ENCODE measurements at places on chromosomes 6 and 20.

- DNase-seq = no peak
These were observed 59.9 kb upstream of the HBS1L start for GRCh38 chr6:135114355-135115145.

DNA sequence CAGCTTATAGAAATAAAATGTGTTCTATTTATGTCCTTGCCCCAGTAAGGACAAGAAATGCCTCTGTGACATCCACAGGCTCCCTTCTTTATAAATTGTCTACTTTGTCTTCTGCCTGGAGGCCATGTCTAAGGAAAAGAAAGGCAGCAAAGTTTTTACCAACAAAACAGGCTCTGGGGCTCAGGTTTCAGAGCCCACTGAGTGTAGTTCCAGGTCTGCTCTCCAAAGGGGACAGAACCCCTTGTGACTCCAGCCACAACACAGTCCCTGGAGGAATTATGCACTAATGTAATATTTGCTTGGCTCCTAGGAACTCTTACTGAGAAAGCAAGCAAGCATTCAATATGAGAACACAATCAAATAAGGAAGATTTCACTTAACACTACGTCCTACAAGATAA, 80.1 kb downstream of the PAK5 start:
- DNase-seq = no peak

- DNase-seq = peak; percentile 42
These were observed 167.1 kb downstream of the PHF3 start for GRCh38 chr6:63802606-63803206.

DNA sequence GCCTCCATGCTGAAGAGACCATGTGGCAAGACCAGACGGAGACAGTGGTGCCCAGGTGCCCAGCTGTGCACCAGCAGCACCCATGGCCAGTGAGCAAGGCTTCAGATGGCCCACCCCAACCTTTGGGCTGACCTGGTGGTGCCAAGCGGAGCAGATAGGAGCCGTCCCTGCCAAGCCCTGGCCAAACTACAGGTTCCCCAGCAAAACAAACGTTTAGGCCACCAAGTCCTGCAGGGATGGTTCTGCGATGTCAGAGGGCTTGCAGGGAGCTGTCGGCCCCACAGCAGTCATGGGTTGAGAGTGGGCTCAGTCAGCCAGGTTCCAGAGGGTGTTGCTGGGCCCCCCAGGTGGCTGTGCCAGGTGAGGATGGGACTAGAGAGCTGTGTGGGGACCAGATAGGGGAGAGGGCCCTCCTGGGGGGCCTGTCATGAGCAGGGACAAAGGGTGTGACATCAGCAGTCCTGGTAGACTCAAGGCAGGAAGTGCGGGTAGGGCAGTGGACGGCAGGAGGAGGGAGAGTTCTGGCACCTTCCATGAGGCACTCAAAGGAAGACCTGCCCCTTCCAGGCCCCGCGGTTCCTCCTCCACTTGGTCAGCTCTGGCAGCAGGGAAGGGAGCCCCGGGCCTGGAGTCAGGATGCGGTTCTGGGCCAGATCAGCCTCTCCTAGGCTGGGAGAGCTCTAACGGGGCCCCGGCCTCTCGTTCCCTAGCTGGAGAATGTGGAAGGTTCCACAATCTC, 342.4 kb downstream of the ZFAND3 start:
- DNase-seq = no peak

DNA sequence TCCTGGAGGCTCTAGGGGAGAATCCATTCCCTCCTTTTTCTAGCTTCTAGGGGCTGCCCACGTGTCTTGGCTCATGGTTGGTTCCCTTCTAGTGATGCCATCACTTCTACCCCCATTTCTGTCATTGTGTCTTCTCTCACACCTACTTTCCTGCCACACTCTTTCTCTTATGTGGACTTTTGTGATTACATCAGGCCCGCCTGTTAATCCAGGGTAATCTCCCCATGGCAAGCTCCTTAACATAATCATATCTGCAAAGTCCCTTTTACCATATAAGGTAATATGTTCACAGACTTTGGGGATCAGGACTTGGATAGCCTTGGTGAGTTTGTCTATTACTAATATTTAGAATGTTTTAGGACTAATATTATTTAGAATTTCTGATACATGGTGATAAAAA, 111.9 kb downstream of the DNAH8 start:
- DNase-seq = no peak

DNA sequence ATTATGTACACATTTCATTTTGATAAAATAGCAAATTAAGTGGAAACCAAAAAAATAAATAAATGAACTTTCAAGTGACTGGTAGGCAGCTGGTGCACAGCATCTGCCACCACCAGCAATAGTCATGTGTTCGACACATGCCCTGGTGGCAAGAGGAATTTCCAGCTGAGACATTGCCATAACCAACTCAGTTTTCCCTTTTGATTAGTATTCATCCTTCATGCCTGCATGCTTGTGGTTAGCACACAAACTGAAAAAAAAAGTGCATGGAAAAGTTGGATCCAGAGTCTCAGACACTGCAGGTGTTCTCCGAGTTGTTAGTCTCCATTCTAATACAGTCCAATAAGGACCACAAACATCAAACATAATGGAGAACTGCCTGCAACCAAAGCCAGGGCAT, 156.0 kb upstream of the SOX4 start:
- DNase-seq = peak; percentile 67

GRCh38 chr6:81997090-81997926, 244.8 kb upstream of the TENT5A start:
- DNase-seq = peak; percentile 88

GRCh38 chr6:19369785-19370184, 467.4 kb upstream of the ID4 start:
- DNase-seq = peak; percentile 49

DNA sequence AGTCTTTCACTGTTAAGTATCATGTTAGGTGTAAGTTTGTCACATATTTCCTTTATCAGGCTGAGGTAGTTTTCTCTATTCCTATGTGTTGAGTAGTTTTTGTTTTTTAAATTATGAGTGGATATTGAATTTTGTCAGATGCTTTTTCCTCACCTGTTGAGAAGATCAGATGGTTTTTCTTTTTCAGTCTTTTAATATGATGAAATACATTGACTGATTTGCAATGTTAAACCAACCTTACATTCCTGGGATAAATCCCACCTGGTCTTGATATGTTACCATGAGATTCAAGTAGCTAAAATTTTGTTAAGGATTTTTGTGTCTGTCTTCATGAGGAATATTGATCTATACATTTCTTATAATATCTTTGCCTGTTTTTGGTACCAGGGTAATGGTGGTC, 52.1 kb downstream of the FOXO3 start:
- no peak for DNase-seq

- DNase-seq = peak; percentile 68
These were observed 18.3 kb downstream of the C20orf173 start for GRCh38 chr20:35510951-35511735.

DNA sequence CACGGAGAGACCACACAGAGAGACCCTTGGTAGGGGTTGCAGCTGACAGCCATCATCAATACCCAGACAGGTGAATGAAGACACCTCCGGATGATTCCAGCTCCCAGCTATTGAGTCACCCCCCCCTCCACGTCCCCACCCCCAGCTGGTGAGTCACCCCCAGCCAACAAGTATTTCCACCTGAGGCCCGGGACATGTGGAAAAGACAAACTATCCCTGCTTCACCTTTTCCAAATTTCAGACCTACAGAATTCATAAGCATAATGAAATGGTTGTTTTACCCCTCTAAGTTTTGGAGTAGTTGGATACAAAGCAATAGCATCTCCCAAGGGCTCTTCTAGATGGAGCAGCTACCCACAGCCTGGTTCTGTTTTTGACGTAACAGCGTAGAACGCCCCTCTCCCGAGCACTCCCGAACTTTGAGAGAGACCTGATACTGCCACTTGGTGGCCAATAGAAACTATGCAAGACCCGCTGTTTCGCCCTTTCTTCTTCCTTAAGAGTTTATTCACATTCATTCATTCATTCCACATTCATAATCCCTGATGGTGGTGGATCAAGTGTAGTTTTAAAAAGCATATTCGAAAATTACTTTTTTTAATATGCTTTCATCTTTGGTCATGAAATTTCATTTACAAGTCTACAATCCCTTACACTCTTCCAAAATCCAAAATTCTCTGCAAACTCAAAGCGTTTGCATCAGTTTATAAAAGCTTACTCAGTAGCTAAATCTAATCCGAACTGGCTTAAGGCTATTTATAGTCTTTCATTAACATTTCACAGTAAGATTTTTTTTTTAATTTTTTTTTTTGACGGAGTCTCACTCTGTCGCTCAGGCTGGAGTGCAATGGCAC, 15.1 kb upstream of the PPP1R16B start:
- peak; percentile 7 for DNase-seq

DNA sequence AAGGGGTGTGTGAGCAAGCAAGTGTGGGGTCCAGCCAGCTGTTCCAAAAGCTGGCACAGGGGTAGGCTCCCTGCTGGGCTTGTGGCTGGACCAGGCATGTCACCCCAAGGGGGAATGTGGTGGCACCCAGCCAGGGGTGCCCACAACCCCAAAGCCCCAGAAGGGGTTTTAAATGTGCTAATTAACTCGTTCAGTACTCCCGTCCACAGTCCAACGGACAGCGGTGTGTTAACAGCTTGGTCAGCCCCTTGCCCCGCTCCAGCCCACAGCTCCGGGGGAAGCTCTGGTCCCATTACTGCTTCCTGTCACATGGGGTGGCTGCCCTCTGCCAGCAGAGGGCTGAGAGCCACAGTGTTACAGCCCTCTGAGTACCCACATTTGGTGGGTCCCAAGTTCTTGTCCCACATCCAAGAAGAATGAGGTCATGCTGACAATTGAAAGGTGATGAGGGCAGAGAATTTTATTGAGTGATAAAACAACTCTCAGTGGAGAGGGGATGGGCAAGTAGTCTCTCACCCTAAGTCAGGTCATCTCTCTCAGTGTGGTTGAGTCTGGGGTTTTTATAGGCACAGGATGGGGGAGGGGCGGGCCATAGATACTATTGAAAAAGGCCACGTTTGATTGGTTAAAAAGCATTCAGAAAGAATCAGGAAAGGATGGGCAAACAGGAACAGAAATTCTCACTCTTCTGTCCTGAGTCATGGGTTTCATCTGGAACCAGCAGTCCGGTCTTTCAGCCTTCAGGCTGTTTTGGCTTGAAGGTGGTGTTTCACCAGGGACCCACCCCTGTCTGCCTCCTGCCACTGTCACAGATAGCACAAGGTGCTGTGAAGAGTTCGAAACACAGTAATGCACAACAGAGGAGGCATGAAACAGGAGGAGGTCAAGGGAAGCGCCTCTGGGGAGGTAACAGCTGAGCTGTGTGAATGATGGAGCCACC, 238.5 kb downstream of the NFATC2 start:
- DNase-seq = no peak

Data from fibroblast of upper back skin (primary cell).